ENCODE measurements at places on chromosomes 2 and 18.

- peak; percentile 65 for DNase-seq
Observed at GRCh38 chr2:231364961-231365810, 30.3 kb upstream of the B3GNT7 start.

- DNase-seq, result no peak
Observed at GRCh38 chr2:205996161-205996560, 89.8 kb downstream of the INO80D start.

- no peak for DNase-seq
Observed at GRCh38 chr18:79910563-79911343, 40.7 kb downstream of the SLC66A2 start.

- no peak for DNase-seq
Observed at GRCh38 chr2:229417176-229417575, 146.1 kb upstream of the PID1 start.

DNA sequence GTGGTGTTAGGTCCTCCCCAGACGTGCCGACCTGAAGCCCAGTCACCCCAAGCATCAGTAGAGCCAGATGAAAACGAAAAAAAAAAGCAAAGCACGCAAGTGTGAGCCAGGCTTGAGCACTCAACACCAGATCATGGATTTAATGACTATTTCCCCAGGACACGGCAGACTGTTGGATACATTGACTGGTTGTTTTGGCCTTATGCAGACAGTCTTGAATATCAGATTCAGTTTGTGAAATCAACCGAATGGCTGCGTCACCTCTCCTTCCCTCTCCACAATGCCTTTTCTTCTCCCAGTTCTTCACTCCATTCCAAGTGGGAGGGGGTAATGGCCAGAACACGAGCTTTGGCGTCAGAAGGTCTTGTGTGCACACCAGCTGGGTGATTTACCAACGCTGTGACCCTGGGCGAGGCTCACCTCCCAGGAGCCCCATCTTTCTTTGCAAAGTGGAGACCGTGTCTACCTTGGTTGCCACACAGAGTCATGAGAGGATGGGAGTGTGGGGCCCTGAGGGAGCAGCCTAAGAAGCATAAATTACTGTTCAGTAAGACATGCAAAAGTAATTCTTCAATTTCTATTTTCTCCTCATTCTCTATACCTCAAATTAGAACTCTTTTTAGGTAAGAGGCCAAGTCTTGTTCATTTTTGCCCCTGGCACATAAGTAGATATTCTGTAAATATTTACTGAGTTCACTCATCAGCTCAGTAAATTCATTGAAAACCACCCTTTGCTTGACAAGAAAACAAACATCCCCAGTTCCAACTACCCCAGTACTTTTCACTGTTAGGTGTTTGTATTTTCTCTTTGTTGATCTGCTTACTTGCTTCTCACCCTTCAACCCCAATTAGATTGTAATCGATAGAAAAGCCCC, 181.1 kb upstream of the COPS8 start:
- DNase-seq, result no peak

DNA sequence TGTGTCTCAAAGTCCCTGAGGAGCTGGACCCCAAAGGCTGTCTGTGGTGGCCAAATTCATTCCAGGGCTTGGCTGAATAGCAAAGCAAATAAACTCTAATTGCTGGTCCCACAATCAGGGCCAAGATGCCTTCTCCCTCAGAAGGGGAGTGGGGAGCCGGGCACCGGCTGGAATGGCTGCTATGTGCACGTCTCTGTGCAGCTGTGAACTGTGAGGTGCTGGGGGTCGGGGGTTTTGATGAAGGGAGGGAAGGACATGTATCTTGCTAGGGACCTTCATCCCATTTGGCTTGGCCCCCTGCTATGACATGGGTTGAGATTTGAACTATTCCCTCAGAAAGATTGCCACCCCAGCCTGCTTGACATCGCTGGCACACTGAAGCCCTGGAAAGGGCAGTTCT, 60.4 kb downstream of the CIB4 start:
- no peak for DNase-seq

DNA sequence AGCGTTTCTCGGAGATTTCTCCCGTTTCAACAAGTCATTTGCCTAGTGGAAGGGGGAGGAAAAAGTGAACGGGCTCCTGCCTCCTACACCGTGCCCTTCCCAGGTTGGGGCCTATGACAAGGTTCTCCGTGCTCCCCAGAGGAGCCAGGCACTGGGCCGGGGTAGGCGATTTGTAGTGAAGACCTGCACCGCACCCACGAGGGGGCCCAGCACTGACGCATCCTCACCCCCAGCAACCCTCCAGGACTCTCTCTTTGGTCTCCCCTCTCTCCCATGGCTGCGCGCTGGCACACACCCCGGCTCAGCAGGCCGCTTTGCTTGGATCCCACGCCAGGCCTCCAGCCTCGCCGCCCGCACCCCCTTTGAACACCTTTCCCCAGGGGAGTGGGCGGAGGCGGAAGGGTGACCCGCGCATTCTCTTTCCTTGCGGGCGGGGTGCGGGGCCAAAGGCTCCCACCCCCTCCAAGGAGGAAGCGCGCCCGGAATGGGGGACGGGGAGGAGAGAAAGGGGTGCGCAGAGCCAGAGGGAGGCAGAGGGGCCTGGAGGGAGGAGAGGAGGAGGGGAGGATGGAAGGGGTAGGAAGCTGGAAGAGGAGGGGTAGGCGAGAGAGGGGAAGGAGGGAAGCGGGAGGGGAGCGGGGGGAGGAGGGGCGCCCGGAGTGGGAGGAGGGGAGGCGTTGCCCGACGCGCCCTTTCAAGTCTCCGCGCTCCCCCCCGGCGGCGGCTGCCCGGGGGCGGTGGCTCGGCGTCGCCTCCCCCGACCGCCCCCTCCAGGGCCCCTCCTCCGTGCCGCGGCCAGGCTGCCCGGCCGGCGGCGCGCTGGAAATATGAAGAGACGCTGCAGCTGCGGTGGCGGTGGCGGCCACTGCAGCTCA, at the start of gene APCDD1:
APCDD1 (plus strand) TSS at position 830 of the 875 bp plus-strand sequence. CDS start 347 bp downstream, outside the sequence.
- DNase-seq, result peak; percentile 77

- DNase-seq, result peak; percentile 25
Observed at GRCh38 chr2:23940718-23941620, 706 bp downstream of the UBXN2A start.

DNA sequence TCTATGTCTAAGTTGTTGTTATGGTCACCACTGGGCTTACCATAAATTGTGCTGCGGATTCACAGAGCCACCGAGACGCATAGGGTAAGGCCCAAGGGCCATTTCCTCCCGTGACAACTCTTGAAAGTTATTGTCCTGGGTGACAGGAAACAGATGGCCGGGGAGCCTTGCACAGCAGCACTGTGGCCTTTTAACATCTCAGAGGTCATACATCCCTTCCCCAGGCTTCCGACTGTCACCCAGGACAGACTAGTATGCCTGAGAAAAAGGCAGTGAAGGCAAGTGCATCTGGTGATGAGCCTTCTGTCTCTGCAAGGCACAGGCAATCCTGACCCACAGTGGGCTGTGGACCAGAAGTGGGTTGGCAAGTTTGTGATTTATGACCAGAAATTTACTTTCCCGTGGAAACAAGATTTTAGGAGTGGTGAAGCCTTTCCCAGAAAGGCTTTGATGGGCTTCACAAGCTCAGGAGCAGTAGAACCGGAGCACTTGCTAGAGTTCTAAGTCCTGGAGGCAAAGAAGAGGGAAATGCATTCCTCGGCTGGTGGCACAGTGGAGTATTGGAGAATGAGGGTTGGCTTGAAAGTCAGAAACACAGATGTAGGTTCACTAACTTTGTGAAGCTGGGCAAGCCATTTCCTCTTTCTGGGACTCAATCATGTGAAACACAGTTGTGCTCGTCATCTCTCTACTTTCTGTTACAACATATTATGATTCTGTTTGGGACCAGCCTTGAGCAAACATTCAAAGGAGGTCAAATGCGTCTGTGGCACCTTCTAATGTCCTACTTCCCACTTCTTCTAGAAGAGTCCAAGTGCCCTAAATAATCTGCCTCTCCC, 2.0 kb upstream of the CAPN14 start:
- DNase-seq, result no peak

DNA sequence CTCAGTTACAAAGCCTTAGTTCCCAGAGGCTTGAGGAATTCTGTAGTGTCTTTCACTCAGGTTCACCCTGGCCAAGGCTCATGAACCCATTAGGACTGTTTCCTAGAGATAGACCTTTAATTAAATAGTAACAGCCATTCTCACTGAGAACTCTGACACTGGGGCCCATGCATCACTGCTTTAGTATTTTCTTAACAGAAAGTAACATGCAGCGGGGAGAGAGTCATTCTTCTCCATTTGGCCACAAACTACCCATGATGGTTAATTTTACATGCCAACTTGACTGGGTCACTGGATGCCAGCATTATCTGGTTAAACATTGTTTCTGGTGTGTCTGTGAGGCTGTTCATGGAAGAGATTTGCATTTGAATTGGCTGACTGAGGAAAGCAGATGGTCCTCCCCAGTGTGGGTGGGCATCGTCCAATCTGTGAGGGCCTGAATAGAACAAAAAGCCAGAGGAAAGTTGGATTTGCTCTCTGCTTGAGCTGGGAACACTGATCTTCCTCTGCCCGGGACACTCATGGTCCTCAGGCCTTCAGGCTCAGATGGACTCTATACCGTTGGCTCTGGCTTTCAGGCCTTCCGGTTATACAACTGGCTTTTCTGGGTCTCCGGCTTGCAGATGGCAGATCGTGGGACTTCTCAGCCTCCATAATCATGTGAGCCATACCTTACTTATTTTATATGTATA, 5.6 kb upstream of the CPLX4 start:
- DNase-seq, result no peak

DNA sequence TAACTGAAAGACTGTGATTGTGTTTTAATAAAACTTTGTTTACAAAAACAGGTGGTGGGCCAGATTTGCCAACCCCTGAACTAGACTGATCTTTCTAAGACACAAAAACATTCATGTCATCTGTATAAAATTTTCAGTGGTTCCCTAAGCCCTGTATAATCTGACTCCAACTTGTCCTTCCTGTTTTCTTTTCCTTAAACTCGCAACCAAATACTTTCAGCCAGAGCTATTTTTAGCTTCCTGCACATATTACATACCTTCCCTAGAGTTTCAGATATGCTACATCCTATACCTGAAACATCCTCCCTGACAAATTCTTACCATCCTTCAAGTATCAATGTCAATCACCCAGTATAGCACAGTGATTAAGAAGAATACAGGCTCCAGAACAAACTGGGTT, 4.8 kb downstream of the GCFC2 start:
- DNase-seq, result no peak

DNA sequence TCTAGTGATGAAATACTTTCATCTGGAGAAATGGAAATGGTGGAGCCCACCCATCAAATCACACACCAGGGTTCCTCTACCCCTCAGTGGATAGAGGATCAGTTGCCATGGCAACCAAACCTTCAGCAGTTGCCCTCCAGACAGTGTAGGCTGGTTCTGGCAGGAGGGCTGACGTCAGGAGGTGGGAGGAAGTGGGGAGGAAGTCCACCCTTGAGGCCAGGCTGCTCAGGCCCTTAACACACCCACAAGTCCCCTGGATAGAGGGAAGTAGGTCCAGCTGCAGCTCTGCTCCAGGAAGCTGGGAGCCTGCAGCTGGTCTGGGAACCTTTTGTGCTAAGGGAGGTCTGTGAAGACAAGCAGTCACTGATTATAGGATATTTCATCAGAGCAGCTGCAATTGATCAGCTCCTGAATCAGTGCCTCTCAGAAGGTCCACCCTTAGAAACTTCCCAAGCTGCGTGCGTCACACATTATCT, 186.6 kb downstream of the MTX2 start:
- peak; percentile 41 for DNase-seq

DNA sequence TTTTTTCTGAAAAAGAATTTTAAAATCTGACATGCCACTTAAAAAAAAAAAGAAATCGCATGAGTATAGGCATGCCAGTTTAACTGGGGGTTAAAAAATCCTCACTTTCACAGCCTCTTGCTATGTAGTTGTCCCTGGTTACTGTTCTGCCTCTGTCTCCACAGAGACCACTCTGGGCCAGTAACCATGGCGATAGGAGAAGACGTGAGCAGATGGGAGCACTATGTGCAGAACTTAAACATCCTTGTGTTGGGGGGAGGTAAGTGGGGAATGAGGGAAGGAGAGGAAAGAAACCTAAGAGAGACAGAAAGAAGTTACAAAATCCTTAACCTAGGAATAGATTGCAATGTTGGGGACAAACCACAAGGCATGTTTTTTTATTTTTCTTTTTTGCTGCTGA, 75.9 kb upstream of the CYRIA start:
- no peak for DNase-seq

DNA sequence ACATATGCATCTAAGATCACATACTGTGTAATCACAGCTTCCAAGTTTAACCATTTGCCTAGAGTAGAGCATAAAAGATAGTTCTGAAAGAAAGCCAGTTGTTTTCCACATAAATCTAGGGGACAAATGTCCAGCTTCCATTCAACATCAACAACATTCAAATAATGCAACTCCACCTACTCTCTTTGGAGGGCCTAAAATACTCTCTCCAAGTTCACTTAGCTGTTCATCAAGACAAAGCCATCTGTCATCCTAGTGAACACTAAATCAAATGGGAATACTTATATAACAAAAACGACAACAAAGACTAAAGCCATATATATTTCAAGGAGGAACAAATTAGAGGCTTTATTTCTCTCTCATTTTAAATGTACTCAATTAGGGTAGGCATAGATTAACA, 221.5 kb upstream of the CDH2 start:
- no peak for DNase-seq

GRCh38 chr2:44906972-44907371, 34.5 kb upstream of the SIX3 start:
- no peak for DNase-seq

DNA sequence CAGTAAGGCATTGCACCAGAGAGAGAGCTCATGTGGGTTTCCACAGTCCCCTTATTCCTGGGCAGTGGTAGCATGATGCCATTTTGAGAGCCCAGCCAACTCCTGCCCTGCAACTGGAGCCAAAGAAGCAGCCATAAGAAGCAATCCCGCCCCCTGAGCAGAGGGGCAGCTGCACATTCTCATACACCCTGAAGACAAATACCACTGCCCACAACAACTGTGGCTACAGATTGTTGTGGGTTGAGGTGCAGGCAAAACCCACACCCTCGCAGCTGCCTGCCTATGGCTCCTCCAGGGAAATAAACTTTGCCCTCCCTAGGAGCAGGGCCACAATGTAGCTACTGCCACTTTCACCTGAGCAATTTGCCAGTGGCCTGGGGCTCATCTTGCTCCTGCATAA, 219.4 kb upstream of the NRXN1 start:
- no peak for DNase-seq

DNA sequence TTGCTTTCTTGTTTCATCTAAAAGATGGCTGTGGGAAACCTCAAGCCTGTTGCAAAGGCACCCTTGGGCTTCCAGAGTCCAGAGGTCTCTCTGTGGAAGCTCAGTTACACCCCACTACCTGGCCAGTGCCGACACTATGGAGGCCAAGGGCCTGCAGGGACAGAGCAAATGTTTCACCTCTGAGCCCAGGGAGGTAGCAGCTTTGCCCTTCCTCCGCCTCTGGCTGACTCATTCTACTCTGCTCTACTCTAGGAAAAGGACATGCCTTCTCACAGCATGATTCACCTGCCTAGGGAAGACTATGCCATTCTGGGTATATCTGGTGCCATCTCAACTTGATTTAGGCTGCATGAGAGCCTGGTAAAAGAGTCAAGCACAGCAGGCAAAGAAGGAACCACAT, 12.2 kb downstream of the MYOM1 start:
- DNase-seq, result no peak

DNA sequence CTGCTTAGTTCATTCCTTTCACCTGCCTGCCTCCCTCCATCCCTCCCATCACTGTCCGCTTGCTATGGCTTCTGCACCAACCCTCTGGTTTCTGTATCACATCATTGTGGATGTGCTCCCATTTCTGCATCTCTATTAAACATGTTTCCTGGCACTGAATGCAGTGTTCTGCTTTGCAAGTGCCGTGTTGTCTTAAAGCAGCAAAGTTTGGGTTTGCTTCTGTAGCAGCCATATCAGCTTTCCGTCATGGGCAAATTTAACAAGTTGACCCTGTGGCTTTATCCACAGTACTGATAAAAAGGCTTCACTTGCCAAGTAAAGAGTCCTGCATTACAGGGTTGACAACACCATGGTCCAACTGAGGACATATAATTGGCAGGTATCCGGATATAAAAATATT, 165.5 kb downstream of the PTGR3 start:
- DNase-seq, result no peak

All from dorsolateral prefrontal cortex (tissue), 122 donors.